Substantia nigra (tissue), 51 donors: ENCODE measurements at places on chromosomes 3 and 15.

GRCh38 chr15:34944936-34945335 lies 24.6 kb downstream of the AQR start:
- no peak for DNase-seq

GRCh38 chr15:45729141-45729540 lies 94.3 kb downstream of the SQOR start:
- no peak for DNase-seq

DNA sequence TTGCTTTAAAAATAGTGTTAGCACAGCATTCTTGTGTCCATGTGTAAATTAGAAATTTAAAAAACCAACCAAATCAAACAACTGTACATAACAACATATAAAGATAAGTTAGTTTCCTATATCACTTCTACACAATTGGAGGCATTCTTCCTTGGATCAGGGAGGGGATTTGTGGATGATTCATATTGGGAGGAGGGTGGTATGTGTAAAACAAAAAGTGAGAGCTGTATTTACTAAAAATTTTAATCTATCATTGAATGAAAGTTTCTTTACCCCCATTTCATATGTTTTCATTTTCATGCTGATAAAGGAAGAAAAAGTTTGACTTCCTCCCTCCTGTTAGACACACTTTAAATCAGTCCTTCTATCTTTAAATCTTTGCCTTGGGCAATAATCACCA lies 325.0 kb downstream of the SATB1 start:
- DNase-seq, result no peak

- no peak for DNase-seq
These were observed 108.5 kb upstream of the NLGN1 start for GRCh38 chr3:173289072-173289471.

GRCh38 chr15:78408355-78408640 lies 29.7 kb upstream of the IREB2 start:
- DNase-seq, result no peak

DNA sequence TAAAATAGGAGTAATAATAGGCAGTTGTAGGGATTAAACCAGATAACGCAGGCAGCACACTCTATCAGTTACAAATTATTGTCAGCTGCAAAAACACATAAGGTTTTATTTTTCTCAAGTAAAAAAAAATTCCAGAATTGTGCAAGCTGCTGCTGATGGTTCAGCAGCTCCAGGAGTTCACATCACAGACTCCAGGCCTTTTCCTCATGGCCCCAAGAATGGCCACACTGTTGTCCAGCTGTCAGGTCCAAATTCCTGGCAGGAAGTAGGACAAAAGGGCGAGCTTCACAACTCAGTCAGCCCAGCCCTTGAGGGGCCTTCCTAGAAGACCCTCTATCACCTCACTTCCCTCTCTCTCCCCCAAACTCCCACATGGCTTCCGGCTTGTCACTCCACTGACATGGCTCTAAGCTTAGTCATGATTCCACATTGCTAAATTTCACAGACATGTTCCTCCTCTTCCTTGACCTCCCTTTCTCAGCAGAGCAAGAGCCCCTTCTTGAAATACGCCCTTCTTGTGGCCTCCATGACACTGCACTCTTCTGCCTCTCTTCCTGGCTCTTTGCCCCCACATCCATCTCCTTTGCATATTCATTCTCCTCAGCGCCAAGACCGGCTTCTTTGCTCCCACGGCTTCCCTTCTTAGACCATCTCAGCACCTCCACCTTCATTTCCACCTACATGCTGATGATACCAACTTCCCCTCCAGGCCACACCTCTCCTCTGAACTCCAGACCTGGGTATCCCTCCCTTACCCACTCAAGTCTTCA lies 27.4 kb upstream of the FAM174B start:
- DNase-seq, result no peak

- DNase-seq, result no peak
These were observed 29.6 kb downstream of the CX3CR1 start for GRCh38 chr3:39250116-39250747.

- DNase-seq, result no peak
These were observed 126.8 kb upstream of the CPNE4 start for GRCh38 chr3:132161608-132162007.

GRCh38 chr15:62711691-62712454 lies 330.7 kb upstream of the TPM1 start:
- DNase-seq, result no peak

DNA sequence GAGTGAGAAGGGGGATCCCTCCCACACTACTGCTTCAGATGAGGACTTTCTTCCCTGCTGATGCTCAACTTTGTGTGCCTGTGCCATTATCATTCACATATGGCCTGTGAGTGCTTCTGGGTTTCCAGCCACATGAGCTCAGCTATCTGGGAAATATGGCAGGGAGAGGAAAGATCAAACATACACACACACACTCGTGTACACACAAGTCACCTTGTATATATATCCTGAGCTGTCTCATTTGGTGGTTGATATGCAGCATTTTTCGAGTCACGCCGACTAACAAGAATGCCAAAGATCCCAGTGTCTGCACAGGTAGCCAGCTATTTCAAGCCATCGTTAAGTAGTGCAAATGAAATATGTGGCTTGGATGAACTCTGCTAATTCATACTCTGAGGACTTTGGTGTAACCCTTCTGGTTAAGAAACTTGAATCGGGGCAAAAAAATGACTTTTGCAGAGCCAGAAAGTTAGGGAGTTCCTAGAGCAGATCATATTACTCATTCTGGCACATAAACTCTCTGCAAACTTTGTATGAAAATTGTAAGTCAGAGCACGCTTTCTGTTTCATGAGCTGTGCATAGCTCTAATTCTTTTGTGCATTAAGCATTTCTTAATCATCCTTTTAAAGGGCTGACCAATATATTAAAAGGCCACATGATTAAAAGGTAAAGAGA lies 24.9 kb upstream of the WNT5A start:
- no peak for DNase-seq

DNA sequence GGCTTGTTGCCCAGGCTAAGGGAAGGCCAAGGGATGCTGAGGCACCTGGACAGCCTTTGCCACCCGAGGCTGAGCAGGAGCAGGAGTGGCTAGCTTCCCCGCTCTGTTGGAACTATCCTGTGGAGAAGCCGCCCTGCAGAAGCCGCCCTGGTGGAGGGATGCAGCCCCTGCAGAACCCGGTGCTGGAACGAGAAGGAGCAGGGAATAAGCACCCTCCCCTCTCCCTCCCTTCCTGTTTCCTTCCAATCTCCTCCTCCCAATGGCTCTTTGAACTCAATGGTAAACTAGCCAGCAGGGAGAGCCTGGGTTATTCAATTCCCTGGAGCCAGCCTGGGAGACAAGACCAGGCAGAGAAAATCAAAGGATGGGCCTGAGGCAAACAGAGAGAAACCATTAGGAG lies 11.8 kb upstream of the HRG start:
- DNase-seq, result no peak

GRCh38 chr3:62624185-62624584 lies 250.8 kb upstream of the FEZF2 start:
- DNase-seq, result no peak

DNA sequence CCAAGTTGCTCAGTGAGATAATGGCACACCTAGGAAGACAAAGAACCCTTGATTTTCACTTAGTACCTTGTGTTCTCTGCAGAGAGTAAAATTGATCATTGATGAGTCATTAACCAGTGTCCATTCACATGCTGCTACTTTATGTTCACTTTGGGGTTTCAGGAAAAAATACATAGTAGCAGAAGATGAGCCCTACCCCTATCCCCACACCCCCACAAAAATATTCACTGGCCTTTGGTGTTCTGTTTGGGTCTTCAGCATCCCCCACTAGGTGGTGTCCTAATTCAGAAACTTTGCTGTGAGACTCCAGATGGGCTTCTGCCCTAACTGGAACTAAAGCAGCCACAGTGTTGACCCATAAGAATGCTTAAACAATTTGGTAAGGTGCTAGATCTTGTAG lies 178.8 kb downstream of the KLHL25 start:
- no peak for DNase-seq

DNA sequence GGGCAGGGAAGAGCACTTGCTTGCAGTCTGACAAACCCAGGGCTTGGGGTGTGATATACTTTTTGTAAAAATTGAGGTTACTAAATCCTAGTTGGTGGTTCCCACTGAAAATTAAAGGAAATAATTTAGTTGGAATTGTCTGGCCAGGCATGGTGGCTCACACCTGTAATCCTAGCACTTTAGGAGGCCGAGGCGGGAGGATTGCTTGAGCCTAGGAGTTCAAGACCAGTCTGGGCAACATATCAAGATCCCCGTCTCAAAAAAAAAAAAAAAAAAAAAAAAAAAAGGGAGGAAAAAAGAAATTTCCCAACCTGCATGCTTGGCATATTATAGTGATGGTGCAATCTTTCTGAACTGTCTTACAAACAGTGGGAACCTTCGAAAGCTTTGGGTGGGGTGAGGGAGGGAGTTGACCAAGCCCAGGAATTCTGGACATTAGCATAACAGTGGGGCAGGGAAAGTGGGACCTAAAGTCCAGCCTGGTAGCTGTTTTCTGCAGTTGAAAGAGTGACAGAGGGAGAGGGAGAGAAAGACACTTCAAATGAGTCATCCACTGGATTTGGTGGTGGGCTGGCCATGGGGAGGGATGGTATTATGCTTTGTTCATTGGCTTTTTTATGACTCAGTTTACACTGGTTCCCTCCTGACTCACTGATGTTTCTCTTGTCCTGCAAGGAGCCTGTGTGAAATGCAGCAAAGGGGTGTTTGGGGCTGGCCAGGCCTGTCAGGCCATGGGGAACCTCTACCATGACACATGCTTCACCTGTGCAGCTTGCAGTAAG lies 41.1 kb downstream of the LIMD1 start:
- no peak for DNase-seq

DNA sequence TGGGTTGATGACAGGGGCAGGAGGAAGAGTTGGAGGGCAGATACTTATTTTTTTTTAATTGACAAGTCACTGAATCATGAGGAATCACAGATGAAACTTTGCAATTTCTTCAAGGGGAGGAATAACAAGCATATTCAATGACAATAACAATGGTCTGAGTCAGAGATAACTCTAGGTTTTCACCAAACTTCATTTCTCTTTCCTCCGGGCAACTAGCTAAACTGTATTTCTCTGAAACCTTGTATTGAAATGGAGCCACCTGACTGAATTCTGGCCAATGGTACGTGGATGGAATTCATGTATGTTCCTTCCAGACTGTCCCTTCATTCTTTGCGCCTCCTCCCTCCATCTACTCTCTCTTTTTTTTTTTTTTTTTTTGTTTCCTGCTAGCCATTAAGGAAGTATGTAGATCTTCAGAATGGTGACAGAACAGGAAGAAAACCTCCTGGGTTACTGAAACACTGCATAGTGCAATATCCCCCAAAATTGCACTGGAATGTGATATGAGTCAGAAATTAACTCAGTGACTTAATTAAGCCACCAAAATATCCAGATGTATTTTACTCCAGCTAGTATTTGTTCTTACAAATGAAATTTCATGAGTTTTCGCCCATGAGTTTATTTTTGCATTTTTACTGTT lies 495.4 kb downstream of the OTOL1 start:
- no peak for DNase-seq

GRCh38 chr3:196150481-196150880 lies 60.7 kb downstream of the ZDHHC19 start:
- DNase-seq, result no peak

- no peak for DNase-seq
These were observed 52.6 kb downstream of the PDIA5 start for GRCh38 chr3:123119388-123119787.

DNA sequence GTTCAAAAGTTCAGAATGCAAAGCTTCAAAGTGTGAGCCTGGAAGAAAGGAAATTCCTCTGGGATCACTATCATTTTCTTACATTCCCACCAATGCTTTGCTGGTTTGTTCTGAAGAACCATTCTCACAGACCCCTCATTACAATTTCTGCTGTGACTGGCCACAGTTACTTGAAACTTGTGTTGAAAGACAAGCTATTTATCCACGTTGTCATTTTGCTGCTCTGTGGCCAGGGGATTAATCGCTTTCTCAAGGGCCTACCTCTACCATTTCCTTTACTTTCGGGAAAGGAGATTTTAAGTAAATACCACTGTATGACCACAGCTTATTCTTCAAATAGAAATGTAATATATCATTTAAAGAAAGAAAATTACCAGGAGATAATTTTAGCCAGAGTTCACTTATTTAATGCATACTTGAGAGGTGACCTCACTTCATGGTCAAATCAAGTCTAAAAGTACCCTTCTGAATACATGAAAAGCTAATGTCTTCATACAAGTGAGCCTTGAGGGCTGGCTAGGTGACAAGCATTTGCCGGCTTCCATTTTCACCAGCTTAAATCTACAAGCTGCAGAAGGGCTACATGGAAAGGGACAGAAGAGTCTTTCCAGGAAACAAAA lies 69.8 kb upstream of the ROBO2 start:
- no peak for DNase-seq

GRCh38 chr15:25775317-25775912 lies 87.7 kb downstream of the ATP10A start:
- DNase-seq, result no peak

DNA sequence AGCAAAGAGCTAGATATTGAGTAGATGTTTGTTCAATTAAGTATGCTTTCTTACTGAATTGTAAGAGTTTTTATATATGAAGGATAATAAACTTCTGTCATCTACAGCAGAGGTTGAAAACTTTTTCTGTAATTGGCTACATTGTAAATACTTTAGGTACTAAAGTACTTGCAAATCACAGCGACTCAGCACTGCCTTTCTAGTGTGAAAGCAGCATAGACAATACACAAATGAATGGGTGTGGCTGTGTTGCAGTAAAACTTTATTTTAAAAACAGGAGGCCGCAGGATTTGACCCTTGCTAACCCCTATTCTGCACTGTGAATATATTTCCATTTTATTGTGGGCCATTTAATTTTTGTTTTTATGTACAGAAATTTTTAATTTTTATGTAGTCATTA lies 104.3 kb upstream of the TMC3 start:
- DNase-seq, result no peak

DNA sequence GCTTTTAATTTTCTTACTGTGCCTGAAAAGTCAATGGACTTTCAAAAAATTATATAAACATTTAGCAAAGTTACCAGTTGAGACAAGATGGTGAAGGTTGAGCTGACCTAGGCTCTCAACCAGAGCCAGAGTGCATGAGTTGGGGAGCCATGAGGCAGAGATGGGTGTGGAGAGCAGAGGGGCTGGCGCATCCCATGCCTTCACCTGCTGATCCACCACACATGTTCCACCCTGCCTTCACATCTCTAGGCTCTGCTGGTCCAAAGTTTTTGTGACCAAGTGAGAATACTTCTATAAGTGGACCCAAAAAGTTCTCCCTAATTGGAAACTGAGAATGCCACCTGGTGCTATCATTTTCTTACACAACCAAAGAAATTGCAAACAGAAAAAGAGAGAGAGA lies 47.3 kb downstream of the CCR3 start:
- no peak for DNase-seq

GRCh38 chr3:33030802-33031201 lies 66.1 kb downstream of the GLB1 start:
- no peak for DNase-seq
